Placental epithelial cell (primary cell): ENCODE measurements at places on chromosomes 12 and 14. TPM values are rescaled to one million over a fixed set of nuclear protein-coding genes. Genes with fewer than 3 reads are reported as not detected.

MANSC4 gene
- total RNA-seq: not detected in 2 replicates

PKP2 gene
- 43.6 and 67.1 TPM in 2 replicates for total RNA-seq

GARIN6 gene
- not detected in 2 replicates for total RNA-seq

KCNK10 gene
- total RNA-seq: not detected in 2 replicates

SOX5 gene
- total RNA-seq: 1.1 TPM in 1 of 2 replicates, not detected in the other

PLEKHH1 gene
- total RNA-seq: 1.2 and 1.4 TPM in 2 replicates

TMPRSS12 gene
- under 0.01 TPM in 1 of 2 replicates, not detected in the other for total RNA-seq

SPATS2 gene
- 15.7 and 28.3 TPM in 2 replicates for total RNA-seq

PCNX4 gene
- 58.1 and 94.2 TPM in 2 replicates for total RNA-seq

LMNTD1 gene
- not detected in 2 replicates for total RNA-seq

TMEM229B gene
- total RNA-seq: under 0.01 and 0.22 TPM in 2 replicates

KLRB1 gene
- total RNA-seq: not detected in 2 replicates

SDS gene
- total RNA-seq: not detected in 2 replicates

HECTD4 gene
- 19.1 and 33.0 TPM in 2 replicates for total RNA-seq

FOXG1 gene
- under 0.01 TPM in 1 of 2 replicates, not detected in the other for total RNA-seq

RNASE9 gene
- not detected in 2 replicates for total RNA-seq

CDH24 gene
- 4.7 and 6.7 TPM in 2 replicates for total RNA-seq

CELA1 gene
- total RNA-seq: not detected in 2 replicates

POLE2 gene
- total RNA-seq: 5.3 and 7.9 TPM in 2 replicates

ABCC9 gene
- under 0.01 and 0.11 TPM in 2 replicates for total RNA-seq

KRT85 gene
- under 0.01 TPM in 1 of 2 replicates, not detected in the other for total RNA-seq

AQP6 gene
- total RNA-seq: not detected in 2 replicates

PLA2G1B gene
- not detected in 2 replicates for total RNA-seq

KRR1 gene
- 21.2 and 27.4 TPM in 2 replicates for total RNA-seq

CCNT1 gene
- 31.0 and 36.5 TPM in 2 replicates for total RNA-seq

JAG2 gene
- 4.2 and 8.6 TPM in 2 replicates for total RNA-seq

CCDC92 gene
- total RNA-seq: 13.3 and 14.6 TPM in 2 replicates

PELI2 gene
- total RNA-seq: under 0.01 and 0.11 TPM in 2 replicates

CFL2 gene
- 43.6 and 99.2 TPM in 2 replicates for total RNA-seq

CLEC2A gene
- 0.22 TPM in 1 of 2 replicates, not detected in the other for total RNA-seq

SUDS3 gene
- total RNA-seq: 34.5 and 40.5 TPM in 2 replicates

FAM181A gene
- not detected in 2 replicates for total RNA-seq

POLE gene
- 15.7 and 37.7 TPM in 2 replicates for total RNA-seq

RHEBL1 gene
- total RNA-seq: not detected in 2 replicates

PDE3A gene
- 12.8 and 33.4 TPM in 2 replicates for total RNA-seq

MYRFL gene
- total RNA-seq: 1.2 and 2.3 TPM in 2 replicates

OR6C68 gene
- total RNA-seq: not detected in 2 replicates

AMHR2 gene
- not detected in 2 replicates for total RNA-seq

TTLL5 gene
- total RNA-seq: 29.3 and 42.4 TPM in 2 replicates

RD3L gene
- total RNA-seq: not detected in 2 replicates

COL2A1 gene
- under 0.01 and 1.5 TPM in 2 replicates for total RNA-seq

TRMT61A gene
- total RNA-seq: 4.7 and 9.2 TPM in 2 replicates

KRT6C gene
- total RNA-seq: 6.3 and 9.3 TPM in 2 replicates

TAS2R10 gene
- total RNA-seq: 0.33 and 1.6 TPM in 2 replicates

GZMB gene
- not detected in 2 replicates for total RNA-seq

CLEC2D gene
- 4.0 and 10.6 TPM in 2 replicates for total RNA-seq

KRT74 gene
- not detected in 2 replicates for total RNA-seq

LHX5 gene
- total RNA-seq: under 0.01 and 1.2 TPM in 2 replicates

MYBPC1 gene
- total RNA-seq: not detected in 2 replicates

MYO1A gene
- total RNA-seq: not detected in 2 replicates

CCDC197 gene
- total RNA-seq: not detected in 2 replicates

PTGDR gene
- not detected in 2 replicates for total RNA-seq

MYH6 gene
- not detected in 2 replicates for total RNA-seq

MYF6 gene
- not detected in 2 replicates for total RNA-seq

LPAR5 gene
- total RNA-seq: 5.1 and 10.7 TPM in 2 replicates

ISM2 gene
- under 0.01 and 0.22 TPM in 2 replicates for total RNA-seq

WNT1 gene
- total RNA-seq: 0.11 TPM in 1 of 2 replicates, not detected in the other
